ENCODE measurements at places on chromosomes 12 and 14.

- no peak for DNase-seq
Observed at GRCh38 chr12:98587084-98587483, 6.4 kb upstream of the SLC25A3 start.

DNA sequence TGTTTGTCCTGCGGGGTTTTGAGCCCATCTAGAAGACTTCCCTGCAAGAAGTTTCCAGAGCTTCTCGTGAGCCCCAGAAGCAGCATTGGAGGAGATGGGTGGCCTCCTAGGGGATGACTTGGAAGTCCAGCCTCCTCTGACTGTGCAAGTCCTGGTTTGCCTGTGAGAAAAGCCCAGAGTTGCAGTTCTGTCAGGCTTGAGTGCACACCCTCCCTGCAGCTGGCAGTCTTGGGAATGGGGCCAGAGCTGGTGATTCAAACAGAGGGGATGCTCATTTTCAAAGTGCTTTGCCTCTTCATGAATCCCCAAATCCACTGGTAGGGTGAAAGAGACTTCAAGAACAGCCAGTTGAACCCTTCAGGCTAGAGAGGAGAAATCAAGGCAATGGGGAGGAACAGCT lies 3.9 kb upstream of the PPP1R1A start:
- DNase-seq: no peak

GRCh38 chr12:30323008-30323407 lies 372.7 kb downstream of the IPO8 start:
- no peak for DNase-seq

DNA sequence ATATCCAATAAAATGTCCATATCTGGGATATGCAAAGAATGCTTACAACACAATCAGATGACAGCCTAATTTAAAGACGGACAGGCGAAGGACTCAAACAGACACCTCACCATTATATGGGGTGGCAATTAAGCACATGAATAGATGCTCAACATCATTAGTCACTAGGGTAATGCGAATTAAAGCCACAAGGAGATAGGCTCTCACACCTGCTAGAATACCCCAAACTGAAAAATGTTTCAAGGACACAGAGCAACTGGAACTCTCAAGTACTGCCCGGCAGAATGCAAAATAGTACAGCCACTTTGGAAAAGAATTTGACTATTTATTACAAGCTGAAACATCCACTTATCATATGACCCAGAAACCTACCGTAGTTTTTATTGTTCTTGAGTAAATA lies 42.9 kb downstream of the FERMT2 start:
- no peak for DNase-seq

All from stimulated activated naive CD8-positive, alpha-beta T cell treated with anti-CD3 and anti-CD28 coated beads, Interleukin-15, Interleukin-2, amounts not matched to agents 100 U/mL and 50 U/mL, for 24 hours (primary cell).